ENCODE measurements at places on chromosomes 6 and 20. TPM values are rescaled to one million over a fixed set of nuclear protein-coding genes. Genes with fewer than 3 reads are reported as not detected.

DNA sequence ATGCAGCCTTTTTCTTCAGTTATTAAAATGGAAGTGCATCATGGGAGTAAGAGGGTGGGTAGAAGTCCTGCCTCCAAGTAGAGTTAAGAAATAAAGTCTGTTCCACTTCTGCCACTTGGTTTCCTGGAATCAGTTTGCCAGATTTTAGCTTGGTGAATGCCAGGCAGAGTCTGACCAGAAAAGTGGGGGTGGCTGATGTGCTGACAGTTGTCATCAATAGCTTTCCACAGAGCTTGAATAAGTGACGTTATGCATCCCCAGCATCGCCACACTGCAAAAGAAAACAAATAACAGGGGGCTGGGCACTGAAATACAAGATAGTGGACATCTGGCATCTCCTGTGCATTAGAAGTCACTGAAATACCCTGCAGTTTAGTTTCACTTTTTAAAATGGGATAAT is 30.8 kb upstream of the CEP162 start:
- no peak overlapping the region for H3K27ac ChIP-seq
- no peaks in the 10 kb centered on the region for H3K27me3 ChIP-seq
- H3K36me3 ChIP-seq: no peaks in the 10 kb centered on the region
- H3K4me1 ChIP-seq: no peaks in the 10 kb centered on the region

- H3K27ac ChIP-seq: no peak overlapping the region
- H3K4me3 ChIP-seq: no peak overlapping the region
- H3K27me3 ChIP-seq: no peaks in the 10 kb centered on the region
Measured at GRCh38 chr6:153976921-153977693, 61.9 kb upstream of the OPRM1 start.

SERPINB6 gene
- total RNA-seq: 13.3 TPM

RHAG gene
- total RNA-seq: not detected

TREM2 gene
- not detected for total RNA-seq

Measured in neural progenitor cell (in vitro differentiated cells).